T1000 (cell line): ENCODE measurements at places on chromosomes 5 and 9.
A peak's percentile ranks its signal among the peaks of the same experiment; 100 is the strongest.

DNA sequence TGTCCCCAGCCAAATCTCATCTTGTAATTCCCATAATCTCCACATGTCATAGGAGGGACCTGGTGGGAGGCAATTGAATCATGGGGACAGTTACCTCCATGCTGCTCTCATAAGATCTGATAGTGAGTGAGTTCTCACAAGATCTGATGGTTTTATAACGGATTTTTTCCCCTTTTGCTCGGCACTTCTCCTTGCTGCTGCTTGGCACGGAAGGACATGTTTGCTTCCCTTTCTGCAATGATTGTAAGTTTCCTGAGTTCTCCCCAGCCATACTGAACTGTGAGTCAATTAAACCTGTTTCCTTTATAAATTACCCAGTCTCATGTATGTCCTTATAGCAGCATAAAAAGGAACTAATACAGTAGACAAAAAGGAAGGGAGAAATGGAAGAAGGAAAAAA is 76.7 kb upstream of the CCNG1 start:
- no peak for DNase-seq

DNA sequence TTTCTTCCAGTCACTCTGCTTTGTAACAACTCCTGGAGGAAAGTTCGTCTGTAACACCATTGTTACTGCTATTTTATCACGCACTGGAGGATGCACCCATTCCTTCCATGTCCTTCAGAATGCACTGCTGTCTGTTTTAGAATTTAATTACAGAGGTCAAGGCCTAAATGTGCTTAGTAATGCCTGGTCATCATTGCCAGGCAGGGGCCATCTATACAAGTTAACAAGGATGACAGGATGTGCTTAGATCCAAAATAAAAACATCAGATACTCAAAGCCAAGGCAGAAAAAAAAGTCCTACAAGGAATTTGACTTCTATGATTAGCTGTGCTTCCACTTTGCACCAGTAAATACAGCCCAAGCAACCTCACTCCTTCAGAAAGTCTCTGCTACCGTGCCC is 371.4 kb downstream of the SEMA5A start:
- no peak for DNase-seq

DNA sequence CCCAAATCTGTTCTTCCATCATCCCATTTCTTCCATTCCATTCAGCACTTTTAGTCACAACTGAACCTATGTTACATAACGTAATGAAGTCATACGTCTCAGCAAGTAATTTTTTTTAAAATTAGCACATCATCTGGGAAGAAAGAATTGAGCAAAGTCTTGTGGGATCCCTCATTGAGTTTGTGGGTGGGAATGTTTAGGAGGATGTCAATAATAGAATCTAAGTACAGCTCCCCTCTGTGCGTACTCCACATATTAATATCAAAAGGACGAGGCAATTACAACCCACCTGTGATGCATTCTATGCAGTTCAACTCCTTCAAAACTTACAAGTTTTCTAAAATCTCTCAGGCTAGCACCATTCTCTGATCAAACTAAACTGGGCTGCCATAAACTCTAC is 526.3 kb downstream of the AGTPBP1 start:
- DNase-seq: no peak

GRCh38 chr5:133967698-133968203 is 674 bp downstream of the C5orf15 start:
- no peak for DNase-seq

- DNase-seq: no peak
Observed at GRCh38 chr5:2741956-2742355, 9.5 kb downstream of the IRX2 start.

DNA sequence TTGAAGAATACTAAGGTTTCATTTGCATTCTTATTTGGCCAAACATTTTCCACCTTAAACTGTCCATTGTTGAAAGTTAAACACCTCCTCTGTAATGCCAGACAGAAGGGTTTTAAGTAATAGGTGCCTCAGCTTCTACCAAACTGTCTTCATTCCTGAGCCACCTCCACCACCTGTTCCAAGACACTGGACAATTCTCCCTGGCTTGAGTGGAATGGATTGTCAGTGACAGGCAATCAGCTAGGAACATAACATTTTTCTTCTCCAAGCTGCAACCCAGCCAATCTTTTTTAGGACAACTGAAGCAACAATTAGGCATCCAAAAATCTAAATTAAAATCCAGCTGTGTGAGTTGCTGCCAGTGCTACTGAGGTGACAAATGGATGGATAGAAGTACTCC is 73.9 kb upstream of the ICE1 start:
- no peak for DNase-seq

DNA sequence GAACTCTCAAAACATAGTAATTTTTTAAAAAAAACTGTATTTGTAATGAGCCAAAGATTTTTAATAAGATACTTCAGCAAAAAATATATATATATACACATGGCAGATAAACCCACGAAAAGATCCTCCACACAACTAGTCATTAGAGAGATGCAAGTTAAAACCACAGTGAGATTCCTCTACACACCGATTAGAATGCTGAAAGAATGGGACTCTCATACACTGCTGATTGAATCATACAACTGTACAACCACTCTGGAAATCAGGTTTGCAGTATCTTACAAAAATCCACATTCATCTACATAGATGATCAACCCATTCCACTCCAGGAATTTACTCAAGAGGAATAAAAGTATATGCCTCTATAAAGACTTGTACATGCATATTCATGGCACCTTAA is 43.7 kb downstream of the RASEF start:
- DNase-seq: no peak

DNA sequence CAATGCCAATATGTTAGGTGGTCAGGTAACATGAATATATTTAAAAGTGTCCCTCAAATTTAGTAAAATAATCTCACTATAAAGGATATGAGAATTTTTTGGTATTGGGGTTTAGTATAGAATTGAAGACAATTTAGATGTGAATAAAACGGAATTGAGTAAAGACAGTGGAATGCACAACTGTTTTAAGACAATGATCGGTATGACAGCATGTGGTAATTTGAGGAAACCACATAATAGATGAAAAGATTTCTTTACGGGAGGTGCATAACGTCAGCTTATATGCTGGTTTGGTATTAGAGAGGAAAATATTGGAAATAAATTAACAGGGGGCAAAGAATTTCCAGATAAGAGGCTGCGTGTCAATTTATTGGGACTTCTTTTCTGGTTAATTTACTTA is 1043.2 kb downstream of the CDH18 start:
- no peak for DNase-seq

- peak; percentile 53 for DNase-seq
Observed at GRCh38 chr9:1009101-1009707, 32.7 kb downstream of the DMRT3 start.

DNA sequence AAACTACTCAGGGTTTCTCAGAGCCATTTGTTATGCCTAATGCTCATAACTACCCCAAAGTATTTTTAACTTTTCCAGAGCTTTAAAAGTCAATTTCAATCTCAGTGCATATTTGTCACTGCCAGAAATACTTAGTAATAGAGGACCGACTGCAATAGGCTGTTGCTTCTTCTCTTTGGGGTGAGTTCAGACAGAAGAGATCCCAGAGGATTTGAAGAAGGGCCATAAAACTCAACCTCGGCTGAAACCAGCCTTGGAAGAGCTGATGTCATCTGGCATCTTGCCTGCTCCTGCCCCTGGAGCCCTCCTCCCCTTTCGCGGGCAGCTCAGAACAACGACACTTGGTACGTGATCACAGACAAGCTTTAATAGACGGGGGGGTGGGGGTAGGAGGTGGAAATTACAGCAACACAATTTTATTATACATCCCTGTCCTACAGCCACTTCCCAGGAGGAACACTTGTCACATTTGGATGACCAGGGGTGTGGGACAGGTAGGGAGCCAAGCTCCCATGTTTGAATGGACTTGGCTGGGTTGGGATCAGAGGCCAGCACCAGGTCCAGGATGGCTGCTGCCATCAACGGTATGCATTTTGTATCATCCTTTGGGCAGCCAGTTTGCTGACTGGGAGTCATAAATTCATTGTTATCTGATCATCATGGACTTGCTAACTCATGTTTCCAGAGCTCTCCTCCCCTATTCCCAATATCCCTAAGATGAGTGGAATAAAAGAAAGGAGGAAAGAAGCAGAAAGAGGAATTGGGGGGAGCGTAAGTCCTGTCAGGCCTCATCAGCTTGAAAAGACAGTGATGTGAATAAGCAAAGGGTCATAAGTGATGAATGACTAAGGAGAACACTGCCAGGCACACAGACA is 186.6 kb upstream of the PANK3 start:
- DNase-seq: peak; percentile 74

DNA sequence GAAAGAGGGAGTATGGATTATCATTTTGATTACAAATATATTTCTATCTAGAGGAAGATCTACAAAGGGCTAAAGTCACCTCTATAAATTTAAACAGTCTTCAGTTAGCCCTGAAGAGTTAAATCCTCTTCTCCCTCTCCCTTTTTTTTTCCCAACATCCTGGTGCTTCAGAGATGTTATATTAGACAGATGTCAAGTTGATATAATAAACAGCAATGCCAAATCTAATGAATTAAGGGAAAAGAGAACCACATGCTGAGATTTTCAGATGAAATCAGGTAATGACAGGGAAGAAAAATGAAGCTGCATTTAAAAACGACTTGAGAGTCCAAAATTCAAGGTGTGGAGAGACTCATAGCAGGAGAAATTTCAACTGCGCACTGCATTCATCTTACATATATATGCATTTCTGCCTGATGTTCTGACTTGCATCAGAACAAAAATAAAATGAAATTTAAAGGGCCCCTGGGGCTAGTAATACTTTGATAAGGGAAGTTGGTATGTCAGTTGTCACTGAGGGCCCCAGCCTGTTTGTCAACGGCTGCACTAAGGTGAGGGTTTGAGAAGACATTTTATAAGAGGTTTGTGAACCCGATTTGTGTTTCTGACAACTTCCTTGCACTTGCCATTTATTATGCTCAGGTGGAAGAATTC is 338.9 kb upstream of the PANK3 start:
- no peak for DNase-seq

GRCh38 chr5:141870871-141871270 is 7.3 kb downstream of the PCDH1 start:
- DNase-seq: no peak

DNA sequence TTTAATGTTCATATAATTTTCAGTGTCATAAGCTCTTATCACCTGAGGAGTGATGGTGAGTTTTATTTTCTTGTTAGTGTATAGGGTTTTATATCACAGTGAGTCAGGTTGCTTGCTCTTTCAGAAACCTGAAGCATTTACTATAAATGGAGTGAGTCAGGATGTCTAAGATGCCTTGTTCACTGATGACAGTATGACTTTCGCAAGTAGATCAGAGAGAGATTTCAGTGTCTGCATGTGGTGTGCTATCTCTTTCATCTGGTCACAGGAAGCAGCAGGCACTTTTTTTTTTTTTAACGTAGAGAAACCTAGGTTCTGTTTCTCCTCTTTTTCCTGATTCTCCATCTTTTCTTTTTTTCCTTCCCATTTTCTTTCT is 237.1 kb downstream of the DMRTA1 start:
- peak; percentile 3 for DNase-seq

DNA sequence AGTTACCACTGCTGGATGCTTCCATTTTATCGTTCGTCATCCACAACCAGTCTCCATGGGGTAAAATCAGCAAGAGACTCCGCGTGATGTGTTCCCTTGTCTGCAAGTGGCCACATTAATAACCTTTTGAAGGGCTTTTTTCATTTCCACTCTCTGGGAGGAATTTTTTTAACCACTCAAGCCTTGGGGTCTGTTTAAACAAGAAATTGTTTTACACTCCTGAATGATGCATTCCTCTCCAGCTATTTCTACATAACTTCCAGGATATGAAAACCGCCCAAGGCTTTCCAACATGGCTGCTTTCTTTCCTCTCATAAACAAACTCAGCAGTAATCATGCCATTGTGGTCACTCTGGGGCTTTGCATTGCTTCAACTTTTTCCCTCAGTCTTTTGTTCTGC is 217.2 kb upstream of the DAPK1 start:
- DNase-seq: peak; percentile 69

- no peak for DNase-seq
Observed at GRCh38 chr9:78143281-78144007, 92.4 kb upstream of the CEP78 start.

GRCh38 chr5:175588709-175589429 is 69.0 kb upstream of the HRH2 start:
- no peak for DNase-seq

GRCh38 chr5:80141147-80141671 is 106.1 kb downstream of the THBS4 start:
- DNase-seq: no peak

- DNase-seq: no peak
Observed at GRCh38 chr9:84404095-84404686, 63.6 kb upstream of the SLC28A3 start.

DNA sequence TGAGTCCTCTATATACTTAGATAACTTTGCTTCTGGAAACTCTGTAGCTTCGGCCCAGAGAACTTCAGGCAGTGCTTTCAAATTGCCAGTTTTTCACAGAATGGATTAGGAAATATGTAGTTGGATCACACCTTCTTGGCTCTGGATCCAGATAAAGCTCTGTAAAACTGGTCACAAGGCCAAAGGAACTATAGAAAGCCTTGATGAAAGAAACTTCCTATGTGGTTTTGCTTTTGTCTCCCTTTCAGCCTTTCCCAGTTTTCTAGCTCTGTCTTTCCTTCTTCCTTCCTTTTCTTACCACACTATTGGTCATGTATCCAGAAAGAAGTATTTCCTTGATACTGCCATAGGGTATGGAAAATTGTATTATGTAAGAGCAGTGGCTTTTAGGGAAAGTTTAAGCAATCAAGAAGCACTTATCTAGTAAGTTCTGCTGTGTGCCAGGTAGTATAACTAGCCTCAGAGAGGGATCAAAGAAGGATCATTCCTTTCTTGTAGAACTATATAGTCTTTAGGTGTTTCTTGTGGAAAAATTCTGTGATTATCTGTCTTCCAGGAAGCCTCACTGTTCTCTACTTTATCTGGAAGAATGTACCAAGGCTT is 6.3 kb downstream of the GPR21 start:
- DNase-seq: no peak

GRCh38 chr9:73871636-73872035 is 625.5 kb upstream of the RORB start:
- no peak for DNase-seq

DNA sequence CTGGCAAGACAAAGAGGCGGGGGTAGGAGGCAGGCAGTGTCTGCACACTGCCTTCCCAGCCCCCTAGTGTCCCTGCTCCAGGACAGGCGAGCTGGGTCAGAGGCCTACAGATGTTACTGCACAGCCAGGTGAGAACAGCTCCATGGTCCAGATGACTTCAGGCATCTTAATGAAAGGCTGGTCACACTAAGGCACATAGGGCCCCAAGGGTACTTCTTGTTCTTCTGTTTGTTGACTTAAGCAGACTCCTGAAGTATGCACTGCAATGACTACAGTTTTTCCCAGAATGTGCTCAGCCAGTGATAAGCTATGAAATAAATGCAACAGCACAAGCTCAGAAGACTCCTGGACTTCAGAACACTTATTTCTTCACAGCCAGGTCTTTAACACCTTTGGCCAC is 27.4 kb downstream of the ATPSCKMT start:
- DNase-seq: no peak

DNA sequence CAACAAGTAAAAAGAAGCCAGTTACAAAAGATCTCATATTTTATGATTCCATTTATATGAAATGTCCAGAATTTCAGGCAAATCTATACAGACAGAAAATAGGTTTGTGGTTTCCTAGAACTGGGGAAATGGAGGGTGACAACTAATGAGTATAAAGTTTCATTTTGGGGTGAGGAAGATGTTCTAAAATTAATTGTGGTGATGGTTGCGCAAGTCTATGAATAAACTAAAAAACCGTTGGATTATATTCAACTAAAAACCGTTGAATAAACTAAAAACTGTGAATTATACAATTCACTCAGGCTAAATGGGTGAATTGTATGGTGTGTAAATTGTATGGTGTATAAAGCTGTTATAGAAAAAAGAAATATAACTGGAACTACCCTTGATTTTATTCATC is 47.6 kb downstream of the ADAMTS6 start:
- DNase-seq: no peak

- no peak for DNase-seq
Observed at GRCh38 chr5:72812488-72812887, 4.0 kb upstream of the TNPO1 start.
